ENCODE measurements at places on chromosomes 13 and 19.
A peak's percentile ranks its signal among the peaks of the same experiment; 100 is the strongest.

GRCh38 chr13:105920370-105920769, 615.1 kb downstream of the EFNB2 start:
- DNase-seq, result no peak

- DNase-seq, result no peak
These were observed 294.2 kb downstream of the FGF9 start for GRCh38 chr13:21965095-21965494.

- DNase-seq, result no peak
These were observed 24.6 kb upstream of the KLF12 start for GRCh38 chr13:74158571-74159352.

GRCh38 chr19:14418856-14419105, 360 bp downstream of the DDX39A start:
- DNase-seq, result no peak

DNA sequence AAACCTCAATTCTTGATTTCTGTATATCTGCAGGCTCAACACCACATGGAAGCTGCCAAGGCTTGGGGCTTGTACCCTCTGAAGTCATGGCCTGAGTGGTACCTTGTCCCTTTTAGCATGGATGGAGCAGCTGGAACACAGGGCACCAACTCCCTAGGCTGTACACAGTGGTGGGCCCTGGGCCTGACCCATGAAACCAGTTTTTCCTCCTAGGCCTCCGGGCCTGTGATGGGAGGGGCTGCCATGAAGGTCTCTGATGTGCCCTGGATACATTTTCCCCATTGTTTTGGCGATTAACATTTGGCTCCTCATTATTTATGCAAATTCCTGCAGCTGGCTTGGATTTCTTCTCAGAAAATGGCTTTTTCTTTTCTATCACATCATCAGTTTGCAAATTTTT, 131.6 kb downstream of the NDFIP2 start:
- DNase-seq, result no peak

DNA sequence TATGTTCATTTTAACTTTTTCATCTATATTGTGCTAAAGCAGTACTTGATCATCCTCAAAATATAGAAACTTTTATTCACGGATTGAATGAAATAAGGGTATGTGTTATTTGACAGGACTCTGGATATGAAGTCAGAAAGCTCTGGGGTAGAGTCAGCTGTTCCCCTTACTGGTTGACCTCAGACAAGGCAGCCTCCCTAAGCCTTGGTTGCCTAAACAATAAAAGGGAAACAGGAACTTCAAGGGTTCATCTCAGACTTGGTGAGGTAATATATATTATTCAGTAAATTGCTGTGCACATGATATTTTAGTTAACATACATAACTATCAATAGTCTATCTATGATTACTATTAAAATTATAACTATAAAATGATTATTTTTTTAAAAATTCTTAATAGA, 13.6 kb downstream of the POLR1D start:
- no peak for DNase-seq

DNA sequence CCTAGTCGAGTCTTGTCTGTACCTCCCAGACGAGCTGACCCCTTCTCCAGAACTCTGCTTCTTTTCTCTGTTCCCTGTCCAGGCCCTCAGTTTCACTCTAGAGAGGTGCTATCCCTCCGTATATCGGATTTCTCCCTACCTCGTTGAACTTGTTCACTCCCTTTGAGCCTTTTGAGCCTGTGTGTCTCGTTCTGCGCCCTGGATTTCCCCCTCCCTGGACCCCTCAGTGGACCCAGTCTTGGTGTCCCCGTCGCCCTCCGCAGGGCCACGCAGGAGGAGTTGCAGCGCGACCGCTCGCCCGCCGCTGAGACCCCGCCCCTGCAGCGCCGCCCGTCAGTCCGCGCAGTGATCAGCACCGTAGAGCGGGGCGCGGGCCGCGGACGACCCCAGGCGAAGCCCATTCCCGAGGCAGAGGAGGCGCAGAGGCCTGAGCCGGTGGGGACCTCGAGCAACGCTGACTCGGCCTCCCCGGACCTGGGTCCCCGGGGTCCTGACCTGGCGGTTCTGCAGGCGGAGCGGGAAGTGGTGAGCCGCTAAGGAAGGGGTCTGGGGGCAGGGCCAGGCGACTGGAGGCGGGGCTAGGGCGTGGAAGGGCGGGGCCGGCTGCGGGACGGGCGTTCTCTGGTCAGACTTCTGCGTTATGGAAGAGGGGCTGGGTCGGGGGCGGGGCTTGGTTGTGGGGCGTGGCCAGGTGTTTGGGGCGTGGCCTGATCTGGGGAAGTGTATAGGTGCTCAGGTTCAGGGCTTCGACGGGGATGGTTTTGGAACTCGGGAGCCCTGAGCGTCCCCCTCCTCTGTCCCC, 5.5 kb downstream of the EPS8L1 start:
- peak; percentile 81 for DNase-seq

DNA sequence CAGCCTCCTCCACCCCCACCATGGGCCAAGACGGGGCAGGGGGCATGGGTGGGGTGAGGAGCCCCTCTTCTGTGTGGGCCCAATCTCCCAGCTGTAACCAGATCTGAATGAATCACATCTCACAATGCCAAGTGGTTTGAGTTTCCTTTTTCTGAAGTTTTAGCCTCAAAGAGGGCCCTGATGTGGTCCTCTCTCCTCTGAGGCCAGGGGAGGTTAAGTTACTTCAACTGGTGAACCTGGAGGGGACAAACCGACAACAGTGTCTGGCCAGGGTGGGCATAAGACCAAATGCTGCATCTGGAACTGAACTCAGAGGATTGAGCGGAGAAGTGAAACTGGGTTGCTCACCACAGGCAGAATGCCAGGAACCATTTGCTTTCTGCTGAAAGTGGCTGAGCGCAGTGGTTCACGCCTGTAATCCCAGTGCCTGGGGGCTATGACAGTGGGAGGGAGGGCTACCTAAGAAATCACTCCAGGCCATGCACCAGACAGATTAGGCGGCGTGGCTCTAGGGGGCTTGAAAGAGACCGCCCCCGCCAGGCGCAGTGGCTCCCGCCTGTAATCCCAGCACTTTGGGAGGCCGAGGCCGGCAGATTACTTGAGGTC, 15.4 kb upstream of the IRGC start:
- DNase-seq, result no peak

DNA sequence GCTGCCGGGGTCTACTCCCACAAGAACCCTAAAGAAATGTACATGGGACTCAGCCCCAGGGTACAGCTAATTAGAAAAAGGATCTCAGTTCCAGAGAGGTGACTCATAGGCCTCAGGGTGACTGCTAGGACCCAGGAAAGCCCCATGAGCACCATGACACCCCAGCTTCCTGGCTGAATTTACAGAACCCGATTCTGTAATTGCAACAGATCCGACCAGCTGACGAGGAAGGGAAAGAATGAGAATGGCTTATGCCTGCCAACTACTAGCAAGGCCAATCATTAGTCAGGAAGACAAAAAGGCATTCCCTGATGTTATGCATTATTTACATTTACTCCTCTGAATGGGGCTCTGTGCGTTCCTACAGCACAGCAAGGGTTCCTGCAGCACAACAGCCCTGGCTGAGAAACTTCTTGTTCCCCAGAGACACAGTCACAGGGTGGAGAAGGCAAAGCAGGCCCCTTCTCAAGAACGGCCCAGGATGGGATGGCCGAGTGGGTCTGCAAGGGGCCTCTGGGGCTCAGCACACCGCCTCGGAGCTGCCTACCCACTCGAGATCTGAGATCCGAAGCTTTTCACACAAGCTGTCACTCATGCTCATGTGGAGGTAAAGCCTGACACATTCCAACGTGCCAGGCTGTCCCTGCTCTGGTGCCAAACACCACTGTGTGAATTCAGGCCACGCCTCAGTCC, 27.2 kb downstream of the PBX4 start:
- no peak for DNase-seq

DNA sequence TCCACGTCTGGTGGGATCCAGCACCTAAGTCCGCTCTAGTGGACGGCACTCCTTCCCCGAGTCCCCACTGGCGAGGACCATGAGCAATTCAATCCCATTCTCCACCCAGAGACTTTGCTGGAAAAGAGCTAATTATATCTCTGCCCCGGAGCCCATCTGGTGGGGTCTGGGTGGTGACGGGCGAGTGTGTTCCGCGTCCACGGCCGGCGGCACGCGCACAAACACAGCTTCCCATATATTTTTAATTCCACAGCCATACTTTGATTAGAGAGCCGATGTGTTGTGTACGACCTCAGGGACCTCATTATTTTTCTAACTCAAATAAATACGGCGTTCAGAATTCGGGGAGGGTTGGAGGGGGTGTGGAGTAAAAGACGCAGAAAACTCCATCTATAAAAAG, 64.1 kb upstream of the ADGRE5 start:
- no peak for DNase-seq

DNA sequence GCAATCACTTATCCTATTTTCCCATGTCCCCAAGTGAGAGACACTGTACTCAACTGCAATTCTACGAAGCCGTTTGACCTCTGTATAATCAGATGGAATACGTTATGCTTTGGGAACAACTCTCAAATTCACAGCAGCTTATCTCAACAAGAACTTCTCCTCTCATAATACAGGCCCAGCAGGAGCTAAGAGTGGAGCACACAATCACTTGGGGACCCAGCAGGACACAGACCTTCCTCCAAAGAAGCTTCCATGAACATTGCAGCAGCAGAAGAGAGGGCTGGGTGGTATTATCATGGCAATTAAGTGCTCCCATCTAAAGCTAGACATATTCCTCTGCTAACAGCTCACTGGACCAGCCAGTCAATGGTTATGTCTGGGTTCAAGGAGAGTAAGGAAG, 428.3 kb upstream of the MIR17HG start:
- DNase-seq, result no peak

- no peak for DNase-seq
These were observed 85.9 kb upstream of the VSTM2B start for GRCh38 chr19:29439688-29440550.

- DNase-seq, result peak; percentile 39
These were observed 868 bp upstream of the UBAC2 start for GRCh38 chr13:99199541-99200431.

GRCh38 chr13:111046590-111047141, 68.4 kb upstream of the ARHGEF7 start:
- no peak for DNase-seq

GRCh38 chr19:38412961-38413360, 10.1 kb downstream of the FAM98C start:
- no peak for DNase-seq

Data from hematopoietic multipotent progenitor cell treated with erythropoietin and hydrocortisone succinate and interleukin-3 and kit ligand, for 8 days (in vitro differentiated cells).